ENCODE measurements at places on chromosomes 11 and 22.

DNA sequence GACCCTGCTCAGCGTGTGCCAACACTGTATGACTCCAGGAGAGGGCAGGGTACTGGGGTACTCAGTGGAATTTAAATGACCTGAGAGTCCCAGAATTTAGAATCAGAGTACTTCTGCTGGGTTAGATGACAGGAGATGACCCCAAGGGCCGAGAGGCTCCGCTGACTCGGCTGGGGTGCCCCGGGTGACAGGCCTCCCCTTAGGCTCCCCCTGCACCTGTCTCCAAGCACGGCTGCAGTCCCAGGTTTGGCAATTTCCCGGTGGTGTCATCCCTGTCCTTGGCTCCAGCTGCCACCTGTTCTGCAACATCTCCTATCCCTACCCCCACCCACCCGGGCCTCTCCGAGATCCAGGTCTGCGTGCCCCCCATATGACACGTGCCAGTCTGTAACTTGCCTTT lies 1.3 kb downstream of the ACTN3 start:
- no peak for DNase-seq

GRCh38 chr11:27770576-27770975 lies 70.3 kb upstream of the BDNF start:
- no peak for DNase-seq

DNA sequence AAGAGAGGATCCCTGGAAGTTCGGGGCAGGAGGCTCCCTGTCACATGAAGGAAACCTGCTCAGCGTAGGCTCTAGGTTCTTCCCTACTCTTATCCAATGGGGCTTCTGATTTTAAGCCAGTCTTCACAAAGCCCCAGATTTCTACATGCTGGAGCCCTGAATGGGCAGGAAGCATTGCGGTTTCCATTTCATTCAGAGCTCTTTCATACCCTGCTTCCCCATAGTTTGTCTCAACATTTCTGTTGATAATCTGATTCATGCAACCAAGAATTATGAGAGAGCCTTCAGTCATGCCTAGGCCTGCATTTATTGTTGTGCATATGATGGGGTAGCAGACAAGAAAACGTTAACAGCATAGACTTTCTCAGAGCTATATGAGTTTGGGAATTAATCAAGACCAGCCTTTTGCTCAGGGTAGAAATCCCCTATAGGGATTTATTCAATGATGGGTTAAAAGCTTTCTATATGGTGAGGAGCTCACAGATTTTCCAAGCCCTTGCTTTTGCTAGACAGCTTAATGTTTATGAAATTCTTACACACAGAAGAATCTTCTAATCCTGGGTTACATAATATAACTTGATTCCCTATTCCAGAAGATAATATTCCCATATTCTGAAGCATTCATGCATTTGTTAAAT lies 15.9 kb downstream of the OR51B4 start:
- DNase-seq, result no peak

DNA sequence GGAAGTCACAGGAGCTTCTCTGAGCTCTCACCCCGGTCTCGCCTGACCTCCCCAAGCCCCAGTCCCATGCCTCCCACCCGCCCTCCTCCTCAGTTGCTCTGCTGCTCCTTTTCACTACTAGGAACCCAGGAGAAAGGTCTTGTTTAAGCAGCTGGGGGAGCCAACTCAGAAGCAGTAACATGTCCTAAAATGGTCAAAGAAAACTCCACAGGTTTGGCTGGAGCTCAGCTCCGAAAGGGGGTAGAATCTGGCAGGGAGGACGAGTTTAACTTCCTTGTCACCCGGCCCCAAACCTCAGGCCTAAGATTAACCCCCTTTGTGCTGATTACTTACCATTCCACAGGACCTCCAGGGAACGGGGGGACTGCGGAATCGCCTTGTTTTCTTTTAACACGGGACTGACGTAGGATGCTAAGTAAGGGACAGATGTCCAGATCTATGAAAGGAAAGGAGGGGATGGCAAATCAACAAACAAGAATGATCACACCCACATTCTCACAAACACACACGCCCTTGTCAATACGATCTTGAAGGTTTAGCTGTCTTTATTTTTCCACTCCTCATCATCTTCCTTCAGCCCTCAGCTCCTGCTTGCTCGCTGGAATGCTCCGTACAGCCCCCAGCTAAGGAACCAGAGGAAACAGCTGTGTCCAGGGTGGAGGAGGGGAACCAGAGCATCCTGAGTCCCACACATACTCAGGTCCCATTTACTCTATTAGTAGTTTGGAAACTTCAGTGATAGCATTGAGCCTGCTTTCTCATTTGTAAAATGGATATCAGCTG lies 13.5 kb downstream of the PCSK7 start:
- no peak for DNase-seq

DNA sequence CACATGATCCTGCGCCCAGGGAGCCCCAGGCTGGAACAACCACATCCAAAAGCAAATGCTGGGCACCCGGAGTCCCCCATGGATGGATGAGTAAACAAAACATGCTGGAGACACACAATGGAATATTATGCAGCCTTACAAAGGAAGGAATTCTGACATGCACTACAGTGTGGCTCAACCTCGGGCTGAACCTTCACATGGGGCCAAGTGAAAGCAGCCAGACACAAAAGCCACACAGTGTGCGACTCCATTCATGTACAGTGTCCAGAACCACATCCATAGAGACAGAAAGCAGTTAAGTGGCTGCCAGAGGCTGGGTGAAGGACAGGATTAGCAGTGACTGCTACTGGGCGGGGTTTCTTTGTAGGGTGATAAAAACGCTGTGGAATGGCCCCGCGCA lies 10.1 kb downstream of the POLR3H start:
- no peak for DNase-seq

- DNase-seq, result no peak
These were observed 3.5 kb downstream of the IGF2 start for GRCh38 chr11:2135648-2136201.

GRCh38 chr11:28756977-28757376 lies 648.8 kb downstream of the METTL15 start:
- no peak for DNase-seq

DNA sequence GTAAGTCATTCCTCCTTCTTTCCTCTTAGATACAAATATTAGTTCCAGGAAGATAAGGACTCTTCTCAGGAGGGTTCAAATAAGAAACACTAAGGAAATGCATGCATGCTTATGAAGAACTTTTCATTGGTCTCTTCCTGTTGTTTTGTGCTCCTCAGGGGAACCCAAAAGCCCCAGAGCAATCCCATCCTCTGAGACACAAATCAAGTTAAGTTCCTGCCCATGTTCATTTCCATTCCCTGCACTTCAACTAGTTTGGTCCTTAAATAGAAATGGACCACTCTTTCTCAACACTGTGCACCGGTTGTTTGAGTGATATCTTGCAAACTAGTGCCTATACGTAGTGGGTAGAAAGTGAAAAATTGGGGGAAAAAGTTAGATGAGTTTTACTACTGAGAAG lies at the start of gene OR10G4:
TSS of gene OR10G4 (plus strand) at position 301 of the 400 bp plus-strand sequence. CDS start 2,578 bp downstream, outside the sequence.
- no peak for DNase-seq

GRCh38 chr11:17164361-17165246 lies 43.2 kb downstream of the PIK3C2A start:
- no peak for DNase-seq

All from H1 (cell line).